Astrocyte of the hippocampus (primary cell): ENCODE measurements at places on chromosomes 1 and 21.

GRCh38 chr1:38672692-38673091 is 186.9 kb downstream of the RRAGC start:
- DNase-seq = no peak

GRCh38 chr1:23930270-23930669 is 17.1 kb upstream of the CNR2 start:
- no peak for DNase-seq

- DNase-seq = peak; percentile 82
These were observed 35.5 kb downstream of the ITGB3BP start for GRCh38 chr1:63487336-63488065.

DNA sequence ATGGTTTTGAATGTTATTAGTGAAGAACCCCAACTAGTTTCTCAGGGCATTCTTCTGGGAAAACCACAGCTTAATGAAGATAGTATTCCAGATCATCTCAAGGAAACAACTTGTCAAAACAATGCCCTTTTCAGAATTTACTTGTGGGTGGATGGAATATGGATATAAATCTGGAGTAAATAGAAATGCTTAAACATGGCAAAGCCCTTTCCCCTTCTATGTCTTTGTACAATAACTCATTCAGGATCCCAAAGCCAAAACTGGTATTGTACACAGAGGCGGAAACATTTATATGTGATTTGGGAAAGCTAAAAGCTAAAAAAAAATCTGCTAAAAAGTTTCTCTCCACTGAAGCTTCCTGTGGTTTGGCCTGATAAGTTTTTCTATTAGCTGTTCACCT is 55.5 kb upstream of the RGS5 start:
- DNase-seq = peak; percentile 48

- peak; percentile 23 for DNase-seq
These were observed 1382.2 kb upstream of the B3GALT2 start for GRCh38 chr1:194568610-194569009.

GRCh38 chr1:1435106-1435903 is at the start of gene VWA1:
Gene VWA1 (plus strand): TSS chr1:1435690. CDS start chr1:1435749, 59 bp downstream.
- DNase-seq = peak; percentile 92

- DNase-seq = no peak
These were observed 17.7 kb downstream of the DHCR24 start for GRCh38 chr1:54869173-54869851.

- no peak for DNase-seq
These were observed 4.7 kb downstream of the CFAP45 start for GRCh38 chr1:159895286-159895685.

- DNase-seq = no peak
These were observed 30.9 kb upstream of the CADM3 start for GRCh38 chr1:159140474-159140873.

DNA sequence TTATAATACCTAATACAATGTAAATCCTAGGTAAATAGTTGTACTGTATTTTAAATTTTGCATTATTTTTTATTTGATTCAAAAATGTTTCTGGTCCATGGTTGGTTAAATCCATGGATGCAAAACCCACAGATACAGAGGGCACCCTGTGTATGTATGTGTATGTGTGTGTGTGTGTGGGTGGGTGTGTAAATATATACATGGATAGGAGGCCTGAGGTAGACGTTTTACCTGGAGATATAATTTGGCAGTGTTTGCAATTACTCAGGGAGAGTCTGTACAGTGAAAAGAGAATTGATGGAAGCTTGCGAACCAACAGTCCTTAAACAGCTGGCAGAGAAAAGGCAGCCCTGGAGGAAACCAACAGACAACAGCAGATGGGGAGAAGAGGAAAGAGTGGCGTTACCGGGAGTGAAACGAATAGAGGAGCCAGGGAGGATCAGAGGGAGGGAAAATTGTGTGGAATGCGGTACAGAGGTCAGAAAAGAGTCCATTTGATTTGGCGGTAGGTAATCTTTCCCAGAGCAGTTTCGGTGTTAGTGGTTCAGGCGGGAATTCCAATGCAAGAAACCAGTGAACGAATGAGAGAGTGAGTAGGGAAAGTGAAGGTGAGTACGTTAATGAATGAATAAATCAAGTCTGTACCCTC is 47.9 kb upstream of the NBL1 start:
- DNase-seq = no peak

- DNase-seq = no peak
These were observed 7.4 kb downstream of the CD48 start for GRCh38 chr1:160704250-160704649.

DNA sequence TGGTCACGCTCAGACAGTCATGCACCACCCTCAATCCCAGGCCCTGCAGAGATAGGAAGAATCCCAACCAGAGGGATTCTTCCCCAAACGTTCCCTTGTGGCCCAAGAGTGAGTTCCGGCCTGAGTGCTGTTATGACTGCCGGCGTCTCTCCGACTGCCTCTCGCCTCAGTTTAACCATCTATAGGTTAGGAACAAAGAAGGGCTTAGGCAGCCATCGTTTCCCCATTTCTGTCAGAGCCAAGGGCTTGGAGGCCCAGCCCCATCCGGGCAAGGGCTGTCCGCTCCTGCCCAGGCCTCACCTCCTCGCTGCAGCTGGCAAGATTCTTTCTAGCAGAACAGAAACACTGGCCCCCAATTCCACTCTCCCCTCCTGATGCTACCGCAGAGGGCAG is 58.7 kb downstream of the STUM start:
- no peak for DNase-seq

GRCh38 chr1:37752583-37753471 is 12.1 kb downstream of the EPHA10 start:
- peak; percentile 57 for DNase-seq

DNA sequence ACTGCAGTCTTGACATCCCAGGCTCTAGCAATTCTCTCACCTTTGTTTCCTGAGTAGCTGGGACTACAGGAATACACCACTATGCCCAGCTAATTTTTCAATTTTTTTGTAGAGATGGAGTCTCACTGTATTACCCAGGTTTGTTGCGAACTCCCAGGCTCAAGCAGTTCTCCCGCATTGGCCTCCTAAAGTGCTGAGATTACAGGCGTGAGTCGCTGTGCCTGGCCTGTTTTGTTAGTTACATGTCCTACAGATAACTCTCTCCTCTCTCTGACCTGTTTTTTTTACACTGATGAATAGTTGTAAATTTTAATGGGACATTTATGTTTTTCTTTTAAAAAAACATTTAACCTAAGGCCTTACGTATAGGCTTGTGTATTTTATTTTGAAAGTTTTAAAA is 19.8 kb downstream of the PTBP2 start:
- no peak for DNase-seq

- no peak for DNase-seq
These were observed 163.3 kb downstream of the SLC35F3 start for GRCh38 chr1:234067581-234068337.

GRCh38 chr1:184633785-184634184 is 120.9 kb downstream of the EDEM3 start:
- peak; percentile 58 for DNase-seq

DNA sequence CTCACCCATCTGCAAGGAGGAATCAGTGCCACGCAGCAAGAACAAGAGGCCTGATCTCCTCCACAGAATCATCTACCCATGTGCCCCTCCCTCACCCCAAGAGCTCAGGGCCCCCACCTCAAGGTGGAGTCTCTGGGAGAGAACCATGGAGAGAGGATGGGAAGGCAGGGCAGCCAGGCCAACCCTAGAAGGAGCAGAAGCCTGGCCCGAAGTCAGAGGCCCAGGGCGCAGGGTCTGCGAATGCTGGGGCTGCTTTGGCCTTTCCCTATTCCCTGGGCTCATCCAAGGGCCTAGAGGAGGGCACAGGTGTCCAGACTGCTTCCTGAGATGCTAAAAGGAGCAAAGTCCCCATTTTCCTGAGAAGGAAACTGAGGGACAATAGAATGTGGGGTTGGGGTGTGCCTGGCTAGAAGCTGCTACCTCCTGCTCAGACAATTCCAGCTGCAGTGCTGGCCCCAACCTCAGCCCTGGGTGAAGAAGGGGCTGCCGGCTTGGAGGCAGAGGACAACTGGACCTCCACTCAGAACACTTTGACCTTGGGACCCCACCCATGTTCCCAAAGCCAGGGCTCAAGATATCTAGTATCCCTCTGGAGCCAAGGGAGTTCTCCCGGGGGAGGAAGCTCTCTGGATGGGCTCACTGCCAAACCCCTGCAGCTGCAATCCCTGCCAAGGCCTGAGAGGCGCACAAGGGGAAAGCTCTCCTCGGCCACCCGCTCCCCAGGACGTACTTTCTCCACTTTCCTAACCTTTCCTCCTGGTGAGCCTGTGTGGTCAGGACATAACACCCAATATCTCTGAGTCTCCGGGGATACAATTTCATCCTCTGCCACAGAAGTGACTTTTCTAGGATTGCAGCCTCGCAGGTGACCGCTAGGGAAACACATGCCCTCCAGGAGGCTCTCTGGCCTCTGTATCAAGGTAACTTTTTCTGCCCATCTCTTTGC is 16.6 kb upstream of the LEMD1 start:
- peak; percentile 88 for DNase-seq

DNA sequence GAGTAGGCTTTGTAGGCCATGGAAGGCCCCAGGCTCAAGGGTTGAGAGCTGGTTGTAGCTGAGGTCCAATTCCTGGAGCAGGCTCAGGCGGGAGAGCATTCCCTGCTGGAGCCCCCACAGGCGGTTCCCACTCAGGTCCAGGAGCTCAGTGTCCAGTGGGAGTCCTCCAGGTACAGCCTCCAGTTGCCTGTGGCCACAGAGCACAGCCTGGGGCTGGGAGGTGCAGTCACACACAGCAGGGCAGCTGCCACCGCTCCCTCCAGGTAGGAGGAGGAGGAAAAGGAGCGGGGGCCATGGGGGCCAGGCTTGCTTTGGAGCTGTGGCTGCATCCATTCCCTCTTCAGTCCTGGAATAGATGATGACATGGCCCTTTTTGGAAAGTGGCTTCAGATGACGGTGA is 2.8 kb downstream of the LINGO4 start:
- DNase-seq = no peak

DNA sequence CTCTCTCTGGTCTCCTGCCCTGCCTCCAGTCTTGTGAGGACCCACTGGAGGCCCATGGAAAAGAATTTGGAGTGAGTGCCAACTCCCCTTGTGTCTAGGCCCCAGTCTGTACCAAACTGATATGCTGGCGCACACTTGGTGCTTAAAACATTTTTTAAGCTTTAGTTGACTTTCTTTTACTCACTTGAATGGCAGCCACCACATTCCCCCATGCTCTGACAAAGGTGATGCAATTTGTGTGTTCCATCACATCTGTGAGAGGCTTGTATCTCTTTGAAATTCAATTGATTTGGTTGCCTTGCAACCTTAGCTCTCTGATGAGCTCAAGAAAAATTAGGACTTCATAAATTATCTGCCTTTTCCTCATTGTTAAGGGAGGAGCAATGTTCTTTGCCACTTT is 30.5 kb upstream of the WDTC1 start:
- no peak for DNase-seq

- DNase-seq = no peak
These were observed 470.7 kb downstream of the PCP4 start for GRCh38 chr21:40337981-40338380.

DNA sequence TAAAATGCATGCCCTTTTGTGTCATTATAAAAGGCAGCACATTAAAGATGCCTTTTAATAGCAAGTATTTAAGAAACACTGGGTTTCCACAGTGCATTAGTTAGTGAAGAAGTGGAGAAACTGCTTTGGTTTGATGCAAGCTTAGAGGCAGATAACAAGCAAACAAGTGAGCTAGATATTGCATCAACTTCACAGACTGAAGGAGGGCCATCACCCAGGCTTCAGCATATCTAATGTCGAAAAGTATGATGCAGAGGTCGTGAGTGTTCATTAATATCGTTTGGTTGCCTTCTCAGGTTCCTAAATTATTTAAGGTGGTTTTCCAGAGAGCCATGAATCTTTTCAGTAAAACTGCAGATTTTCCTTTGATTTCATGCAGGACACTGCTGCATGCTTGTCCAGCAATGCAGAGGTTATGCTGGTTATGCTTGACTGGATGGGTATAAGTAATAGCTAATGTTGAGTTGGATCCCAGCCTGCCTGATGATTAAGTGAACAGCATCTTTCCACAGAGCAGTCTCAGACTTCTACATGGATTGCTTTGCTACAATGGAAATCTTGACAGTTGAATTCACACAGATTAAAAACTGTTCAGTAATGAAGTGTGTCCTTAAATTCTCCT is 69.7 kb upstream of the IPO9 start:
- DNase-seq = peak; percentile 75

DNA sequence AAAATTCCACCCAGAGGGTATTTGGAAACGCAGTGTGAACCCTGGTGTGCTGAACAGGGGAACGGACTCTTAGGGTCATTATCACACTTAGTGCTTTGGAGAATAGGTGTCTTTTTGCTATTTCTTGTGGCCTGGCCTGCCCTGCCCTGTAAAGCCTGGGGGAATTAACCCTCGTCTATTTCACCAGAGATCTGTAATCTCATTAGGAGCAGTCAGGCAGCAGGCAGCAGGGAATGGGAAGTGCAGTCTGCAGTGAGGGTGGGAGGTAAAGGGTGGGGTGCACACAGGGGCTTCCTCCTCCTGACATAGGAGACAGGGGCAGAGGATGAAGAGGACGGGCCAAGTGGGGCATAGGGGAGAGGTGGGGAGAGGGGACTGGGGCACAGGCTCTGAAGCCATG is 1.1 kb upstream of the SLC1A7 start:
- DNase-seq = no peak

- peak; percentile 5 for DNase-seq
These were observed 227.2 kb downstream of the OLFM3 start for GRCh38 chr1:101769520-101769919.

GRCh38 chr1:201156819-201157218 is 2.5 kb upstream of the TMEM9 start:
- DNase-seq = no peak

DNA sequence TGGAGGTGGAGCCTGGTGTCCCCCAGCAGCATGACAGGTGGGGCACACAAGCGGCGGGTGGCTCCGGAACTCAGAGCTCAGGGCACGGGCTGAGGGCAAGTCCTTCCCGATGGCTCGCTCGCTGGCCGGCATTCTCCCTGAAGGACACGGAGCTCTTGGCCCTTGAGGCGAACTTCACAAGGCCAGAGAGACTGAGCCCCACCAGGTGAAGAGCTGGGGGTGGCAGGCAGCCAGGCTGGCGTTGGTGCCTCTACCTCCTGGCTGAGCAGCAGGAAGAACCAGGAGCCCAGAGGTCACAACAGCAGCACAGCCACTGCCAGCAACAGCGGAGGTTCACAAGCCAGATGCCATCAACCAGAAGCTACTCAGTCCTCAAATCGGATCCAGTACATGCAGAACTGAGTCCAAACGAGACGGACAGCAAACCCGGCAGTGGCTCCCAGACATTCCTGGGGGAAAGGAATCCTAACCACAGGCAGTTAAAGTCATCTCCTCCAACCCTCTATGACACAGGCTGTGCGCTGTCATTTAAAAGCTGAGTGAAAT is 54.1 kb downstream of the NPHP4 start:
- peak; percentile 85 for DNase-seq

DNA sequence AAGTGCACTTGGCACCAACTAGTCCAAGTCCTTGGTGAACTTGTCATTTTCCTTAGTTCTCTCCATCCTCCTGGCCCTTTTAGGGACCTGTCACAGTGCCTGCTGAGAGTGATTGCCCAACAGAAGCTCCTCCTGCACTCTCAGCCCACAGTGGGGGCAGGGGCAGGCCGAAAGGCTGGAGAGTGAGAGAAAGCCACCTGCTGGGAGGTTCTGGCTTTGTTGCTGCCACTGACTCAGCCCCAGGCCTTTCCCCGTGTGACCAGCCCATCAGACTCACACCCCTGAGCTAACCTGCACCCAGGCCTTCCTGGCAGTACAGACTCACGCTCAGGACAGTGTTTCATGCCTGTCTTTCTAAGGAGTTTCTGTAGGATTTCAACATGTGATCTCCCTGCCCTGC is 17.1 kb upstream of the PROK1 start:
- peak; percentile 48 for DNase-seq
